ENCODE measurements at places on chromosomes 4 and X. TPM values are rescaled to one million over a fixed set of nuclear protein-coding genes. Genes with fewer than 3 reads are reported as not detected.

DAPP1 gene
- polyA plus RNA-seq: 2.3 TPM

GRCh38 chr4:110275871-110276270 is 77.5 kb upstream of the ELOVL6 start:
- DNase-seq: no peak

- DNase-seq: no peak
These were observed 35.5 kb downstream of the F8 start for GRCh38 chrX:154986826-154987575.

DNA sequence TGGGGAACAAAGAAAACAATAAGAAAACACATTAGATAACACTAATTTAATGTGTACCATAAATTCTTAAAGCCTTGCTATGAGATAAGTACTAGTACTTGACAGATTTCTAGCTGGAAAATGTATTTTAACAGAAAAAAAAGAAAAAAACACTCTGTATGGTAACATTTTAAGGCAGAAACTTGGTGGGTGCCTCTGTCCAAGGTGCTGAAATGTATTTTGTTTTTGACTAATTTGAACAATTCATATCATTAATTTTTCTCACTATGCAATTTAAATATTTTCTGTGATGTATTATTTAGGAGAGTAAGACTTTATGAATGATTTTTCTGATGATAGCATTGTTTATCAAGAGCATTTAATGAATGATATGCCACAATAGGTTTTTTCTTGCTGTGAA is 107.5 kb downstream of the GABRG1 start:
- DNase-seq: peak; percentile 0

ARHGEF38 gene
- 0.86 TPM for polyA plus RNA-seq

DNA sequence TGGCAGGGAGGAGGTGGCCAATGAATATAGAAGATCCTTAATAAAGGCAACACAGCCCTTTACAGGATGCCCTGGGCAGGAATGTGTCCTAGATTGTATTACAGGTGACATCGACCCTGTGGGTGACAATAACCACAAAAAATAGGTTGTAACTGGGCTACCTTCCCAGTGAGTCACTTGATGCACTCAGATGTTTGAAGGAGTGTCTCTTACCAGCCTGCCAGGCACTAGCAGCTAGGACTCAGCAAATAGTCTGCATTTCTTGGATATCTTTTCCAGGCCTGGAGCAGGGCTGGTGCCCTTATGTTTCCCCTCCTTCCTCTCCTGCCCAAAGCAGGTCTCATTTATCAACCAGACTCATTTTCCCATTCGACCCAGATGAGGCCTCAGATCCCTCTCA is 50.9 kb upstream of the TMEM164 start:
- DNase-seq: no peak

NDST3 gene
- polyA plus RNA-seq: not detected

TMEM144 gene
- polyA plus RNA-seq: 2.9 TPM

- no peak for DNase-seq
These were observed 101.4 kb downstream of the PPARGC1A start for GRCh38 chr4:23788460-23788859.

DNA sequence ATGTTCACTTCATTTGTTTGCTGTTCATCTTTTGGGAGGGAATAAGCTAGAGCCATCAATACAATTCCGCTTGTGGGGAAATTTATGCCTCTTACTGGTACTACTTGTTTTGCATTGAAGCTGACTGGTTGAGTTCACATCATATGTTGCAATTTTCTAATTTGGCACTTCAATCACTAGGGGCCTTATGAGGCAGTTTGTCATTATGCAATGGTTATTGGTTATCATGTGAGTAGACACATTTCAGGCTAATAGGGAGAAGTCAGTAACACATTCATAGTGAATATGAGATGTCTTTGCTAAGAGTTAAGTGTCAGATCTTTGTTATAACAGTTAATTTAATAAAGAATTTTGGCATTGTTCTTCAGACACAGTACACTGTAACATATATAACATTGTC is 5.0 kb downstream of the RPL36A start:
- DNase-seq: no peak

- DNase-seq: no peak
These were observed 41.1 kb downstream of the FRMD7 start for GRCh38 chrX:132086672-132087071.

Measured in forelimb muscle (tissue), 1 donor.